AG08395 (cell line): ENCODE measurements at places on chromosomes 4 and X.

GRCh38 chr4:40915318-40916217 lies 165.8 kb downstream of the NSUN7 start:
- peak; percentile 50 for DNase-seq

- no peak for DNase-seq
These were observed 135.9 kb downstream of the COL25A1 start for GRCh38 chr4:109166586-109166985.

DNA sequence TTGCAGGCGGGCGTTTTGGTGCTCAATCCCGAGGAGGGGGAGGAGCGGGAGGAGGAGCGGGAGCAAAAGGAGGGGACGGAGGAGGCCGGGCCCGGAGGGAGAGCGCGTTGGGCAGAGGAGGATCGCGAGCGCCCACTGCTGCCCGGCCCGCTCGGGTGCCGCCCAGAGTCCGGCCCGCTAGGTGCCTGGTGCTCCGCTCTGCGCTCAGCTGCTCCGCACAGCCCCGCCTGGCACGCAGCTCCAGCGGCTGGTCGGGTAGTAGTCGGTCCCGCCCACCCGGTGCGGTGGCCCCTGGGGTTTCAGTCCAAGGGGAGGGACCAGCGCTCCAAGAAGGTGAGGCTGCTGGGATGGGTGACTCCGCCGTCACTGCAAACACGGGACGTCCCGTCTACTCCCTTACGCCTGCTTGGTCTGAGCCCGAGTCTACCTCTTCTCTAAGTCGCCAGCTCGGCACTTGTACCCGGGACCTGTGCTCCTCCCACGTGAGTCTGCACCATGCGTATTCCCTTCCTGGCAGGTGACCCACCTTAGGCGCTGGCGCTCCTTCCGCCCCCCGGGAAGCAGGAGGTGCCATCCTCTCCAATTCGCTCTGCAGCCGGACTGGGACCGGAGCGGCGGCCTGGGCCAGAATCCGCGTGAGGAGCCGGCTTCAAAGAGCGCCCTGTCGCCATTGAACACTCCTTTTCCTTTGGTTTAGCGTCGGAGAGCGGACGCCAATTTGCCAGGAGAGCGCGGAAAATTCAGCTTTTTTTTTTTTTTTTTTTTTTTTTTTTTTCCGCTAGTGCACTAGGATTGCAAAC lies 405 bp upstream of the HS3ST1 start:
- no peak for DNase-seq

DNA sequence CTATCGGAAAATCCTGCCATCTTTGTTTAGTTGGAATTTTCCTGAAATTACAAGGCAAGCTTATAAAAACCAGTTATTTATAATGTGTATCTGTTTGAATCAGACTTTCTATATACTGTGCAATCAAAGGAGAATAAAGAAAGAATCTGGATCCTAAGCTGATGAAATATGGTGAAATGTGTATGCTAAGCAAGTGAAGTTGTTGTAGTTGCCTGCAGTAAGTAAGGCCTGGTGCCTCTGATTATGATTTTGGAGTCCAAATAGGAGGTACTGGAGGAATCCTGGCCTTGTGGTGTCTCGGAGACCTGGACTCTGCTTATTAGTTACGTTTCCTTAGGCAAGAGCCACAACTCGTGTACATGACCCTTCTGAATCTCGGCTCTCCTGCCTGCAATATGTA lies 13.1 kb upstream of the FREM3 start:
- DNase-seq: no peak

- DNase-seq: peak; percentile 34
These were observed at the start of gene CRMP1 for GRCh38 chr4:5893004-5893580. CRMP1 (minus strand) TSS chr4:5893086; CDS start chr4:5892969, 117 bp downstream.

DNA sequence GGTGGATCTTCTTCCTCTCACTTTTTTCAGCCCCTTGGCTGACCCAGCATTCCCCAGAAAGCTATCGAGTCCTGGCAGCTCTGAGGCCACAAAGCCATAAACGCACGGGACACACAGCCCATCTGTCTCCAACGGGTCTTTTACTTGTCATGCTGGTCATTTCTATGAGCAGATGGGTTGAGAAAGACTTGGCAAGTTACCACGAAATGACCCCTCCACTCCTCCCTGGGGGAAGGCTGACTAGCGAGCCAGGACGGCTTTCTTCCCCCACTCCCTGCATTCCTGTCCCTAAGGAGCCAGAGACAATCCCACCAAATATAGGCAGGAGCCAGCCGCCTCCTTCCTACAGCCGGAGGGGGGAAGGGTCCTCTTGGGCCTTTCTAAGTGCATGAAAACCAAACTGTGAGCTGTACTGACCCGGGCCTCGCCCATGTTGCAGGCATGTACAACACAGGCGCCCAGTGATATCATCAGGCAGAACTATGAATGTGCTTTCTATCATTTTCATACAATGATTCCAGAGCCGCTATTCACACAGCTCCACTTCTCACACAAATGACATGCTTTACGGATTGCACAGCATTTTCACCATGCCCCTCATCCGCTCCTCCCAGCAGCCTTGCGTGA lies 28.6 kb downstream of the AFAP1 start:
- DNase-seq: peak; percentile 83

DNA sequence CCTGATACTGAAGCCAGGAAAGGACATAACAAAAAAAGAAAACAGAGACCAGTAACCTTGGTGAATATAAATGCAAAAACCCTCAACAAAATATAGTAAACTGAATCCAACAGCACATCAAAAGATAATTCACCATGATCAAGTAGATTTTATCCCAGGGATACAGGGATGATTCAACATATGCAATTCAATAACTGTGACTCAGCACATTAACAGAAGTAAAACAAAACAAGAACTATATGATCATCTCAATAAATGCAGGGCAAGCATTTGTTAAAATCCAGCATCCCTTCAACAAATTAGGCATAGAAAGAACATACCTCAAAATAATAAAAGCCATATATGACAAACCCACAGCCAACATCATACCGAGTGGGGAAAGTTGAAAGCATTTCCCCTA lies 112.0 kb downstream of the HHIP start:
- DNase-seq: no peak

GRCh38 chrX:100928660-100929613 lies at the start of gene XKRX:
XKRX (minus strand) TSS chrX:100928917; CDS start chrX:100928304, 613 bp downstream.
- DNase-seq: no peak

- no peak for DNase-seq
These were observed 36.5 kb upstream of the IL15 start for GRCh38 chr4:141599853-141600252.

- no peak for DNase-seq
These were observed 19.1 kb upstream of the CXCL11 start for GRCh38 chr4:76055016-76055415.

DNA sequence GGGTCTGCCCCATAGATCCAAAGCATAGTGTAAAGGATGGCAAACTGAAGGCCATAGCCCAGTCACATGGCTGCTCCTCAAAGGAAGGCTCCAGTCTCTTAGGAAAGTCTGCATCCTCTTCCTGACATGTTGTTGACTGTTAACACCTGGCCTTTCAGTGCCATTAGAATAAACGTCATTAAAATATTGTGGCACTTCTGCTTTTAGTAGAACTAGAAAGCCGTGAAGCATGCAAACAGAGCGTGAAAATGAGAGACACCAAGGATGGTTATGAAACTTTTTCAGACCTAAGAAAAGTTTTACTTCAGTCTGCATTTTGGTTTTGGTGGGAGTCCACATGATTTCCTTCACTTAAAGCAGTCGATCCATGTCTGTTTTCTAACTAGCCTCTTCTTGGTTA lies 41.1 kb upstream of the AFF2 start:
- no peak for DNase-seq

- peak; percentile 49 for DNase-seq
These were observed 56.9 kb downstream of the ACOX3 start for GRCh38 chr4:8383451-8384160.

DNA sequence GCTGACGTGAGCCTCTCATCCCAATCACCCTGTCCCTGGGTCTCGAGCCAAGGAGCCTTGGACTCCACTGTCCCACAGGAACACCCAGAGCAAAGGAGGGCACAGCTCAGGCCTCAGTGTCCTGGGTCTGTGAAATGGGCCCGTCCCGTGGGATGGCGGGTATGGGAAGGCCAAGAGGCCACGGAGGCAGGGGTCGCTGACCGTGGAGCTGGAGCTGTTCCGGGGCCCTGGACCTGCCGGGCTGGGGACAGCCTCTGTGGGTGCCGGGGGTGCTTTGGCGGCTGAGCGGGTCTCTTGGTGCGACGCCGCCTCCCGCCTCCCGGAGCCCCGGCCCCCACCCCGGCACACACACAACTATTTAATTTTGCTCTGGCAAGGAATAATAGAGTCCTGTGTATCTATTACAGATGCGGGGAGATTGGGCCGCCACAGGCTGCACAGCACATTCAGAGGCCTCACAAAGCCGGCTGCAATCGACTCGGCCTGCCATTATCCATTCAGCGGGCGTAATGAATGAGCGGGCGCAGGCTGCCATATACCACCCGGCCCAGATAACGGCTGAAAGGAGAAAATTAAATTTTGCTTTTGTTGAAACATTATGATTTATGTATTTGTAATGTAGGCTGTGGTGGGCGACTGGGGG lies 83.9 kb upstream of the NKX1-1 start:
- DNase-seq: no peak

GRCh38 chrX:103817502-103817901 lies 14.6 kb downstream of the RAB9B start:
- peak; percentile 31 for DNase-seq

- no peak for DNase-seq
These were observed 21.4 kb upstream of the PLCXD1 start for GRCh38 chrX:259692-260355.

DNA sequence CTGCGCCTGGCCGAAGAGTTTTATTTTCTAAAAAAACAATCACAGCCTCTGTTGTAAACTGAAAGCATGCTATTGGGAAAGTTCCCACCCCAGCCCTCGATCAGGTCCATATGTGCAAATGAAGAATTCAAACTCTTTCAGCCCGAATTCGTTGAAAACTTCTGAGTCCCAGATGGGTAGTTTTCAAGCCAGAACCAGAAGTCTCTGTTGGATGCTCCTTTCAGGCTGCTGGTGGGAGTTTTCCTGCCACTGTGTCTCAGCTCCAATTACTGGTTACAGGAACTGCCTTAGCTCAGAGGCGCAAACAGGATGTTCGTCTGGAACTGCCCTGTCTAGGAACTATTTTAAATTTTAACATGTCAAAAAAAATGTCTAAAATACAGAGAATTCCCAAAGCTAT lies 9.3 kb upstream of the ALG13 start:
- peak; percentile 11 for DNase-seq

DNA sequence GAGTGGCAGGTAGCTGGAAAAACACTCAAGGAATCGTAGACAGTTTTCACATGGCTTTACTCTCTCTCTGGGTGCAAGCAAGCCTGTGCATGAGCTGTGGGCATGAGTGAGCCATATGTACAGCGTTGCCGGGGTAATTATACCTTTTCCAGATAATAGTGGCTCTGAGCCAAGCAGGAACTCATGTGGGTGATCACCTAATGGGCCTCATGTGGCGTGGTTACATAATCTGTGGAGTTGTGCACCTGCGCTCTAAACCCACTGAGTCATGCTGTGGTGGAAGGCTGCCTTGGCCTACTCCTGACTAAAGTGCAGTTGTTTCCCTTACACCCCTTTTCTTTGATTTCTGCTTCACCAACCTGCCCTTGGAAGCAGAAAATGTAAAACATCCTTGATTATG lies 1564.5 kb upstream of the PCDH10 start:
- DNase-seq: no peak

DNA sequence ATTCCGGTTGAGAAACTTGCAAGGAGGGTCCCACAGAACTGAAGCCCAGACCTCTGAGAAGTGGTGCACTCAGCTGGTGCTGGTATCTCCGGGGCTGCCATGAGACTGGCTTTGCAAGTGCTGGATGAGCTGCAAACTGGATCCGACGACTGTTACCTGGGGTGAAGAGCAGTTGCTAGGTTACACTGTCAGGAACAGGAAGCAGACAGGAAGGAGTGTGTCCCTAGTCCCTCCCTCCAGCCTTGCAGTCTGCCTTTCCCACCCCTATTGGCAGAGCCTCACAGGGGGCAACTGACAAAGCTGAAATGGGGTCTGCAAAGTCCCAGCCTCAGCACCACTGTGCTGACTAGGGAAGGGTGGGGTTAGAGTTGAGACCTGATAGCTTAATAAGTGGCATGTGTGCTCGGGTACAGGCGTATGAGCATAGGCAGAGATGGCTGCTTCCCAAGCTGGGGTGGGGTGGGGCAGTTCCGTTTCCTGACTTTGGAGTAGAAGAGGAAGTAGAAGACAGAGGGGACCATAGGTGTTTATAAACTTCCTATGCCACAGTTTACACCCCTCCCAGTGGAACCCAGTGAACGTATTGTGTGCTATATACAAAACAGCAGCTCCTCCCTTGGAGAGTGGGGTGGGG lies 18.0 kb downstream of the PPEF1 start:
- no peak for DNase-seq

DNA sequence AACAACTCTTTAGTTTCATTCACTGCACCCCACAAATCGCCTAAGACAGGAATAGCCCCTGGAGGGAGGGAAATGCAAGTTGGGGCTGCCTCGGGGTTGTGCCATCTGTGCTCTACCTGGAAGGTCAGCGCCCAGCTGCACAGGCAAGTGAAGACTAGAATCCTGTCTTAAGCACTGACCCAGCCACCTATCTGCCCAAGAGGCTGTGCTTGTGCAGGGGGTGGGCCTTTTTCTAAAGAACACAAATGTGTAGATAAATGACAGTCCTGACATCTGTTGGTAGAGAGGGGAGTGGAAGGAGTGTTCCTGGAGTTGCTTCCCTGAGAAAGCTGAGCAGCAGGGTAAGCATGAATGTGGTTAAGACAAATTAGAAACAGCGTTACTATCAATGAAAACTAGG lies 15.7 kb downstream of the ZNF518B start:
- DNase-seq: no peak

DNA sequence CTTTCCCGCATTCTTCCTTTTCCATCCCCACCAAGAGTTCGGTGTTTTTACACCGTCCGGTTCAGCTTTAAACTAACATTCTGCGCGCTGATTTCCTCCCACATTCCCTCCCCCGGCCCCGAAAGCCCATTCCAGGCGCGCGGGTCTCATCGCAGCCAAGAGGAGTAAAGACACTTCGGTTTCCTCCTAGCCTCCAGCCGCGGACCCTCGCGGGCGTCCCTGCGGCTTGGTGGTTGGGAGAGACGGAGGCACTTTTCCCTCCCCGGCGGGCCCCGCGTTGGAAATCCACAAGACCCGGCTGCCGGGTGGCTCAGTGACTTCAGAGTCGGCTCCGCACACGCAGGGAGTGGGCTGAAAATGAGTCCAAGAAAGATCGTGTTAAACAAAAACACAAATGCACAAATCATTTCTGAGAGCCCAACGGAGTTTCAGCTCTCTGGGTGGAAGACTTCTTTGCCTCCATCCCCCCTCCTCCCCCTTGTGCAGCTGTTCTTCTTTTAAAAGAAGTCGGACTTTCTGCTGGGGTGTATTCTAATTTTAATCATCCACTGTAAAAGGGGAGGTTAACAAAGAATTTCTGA lies 2.0 kb upstream of the ARX start:
- no peak for DNase-seq

DNA sequence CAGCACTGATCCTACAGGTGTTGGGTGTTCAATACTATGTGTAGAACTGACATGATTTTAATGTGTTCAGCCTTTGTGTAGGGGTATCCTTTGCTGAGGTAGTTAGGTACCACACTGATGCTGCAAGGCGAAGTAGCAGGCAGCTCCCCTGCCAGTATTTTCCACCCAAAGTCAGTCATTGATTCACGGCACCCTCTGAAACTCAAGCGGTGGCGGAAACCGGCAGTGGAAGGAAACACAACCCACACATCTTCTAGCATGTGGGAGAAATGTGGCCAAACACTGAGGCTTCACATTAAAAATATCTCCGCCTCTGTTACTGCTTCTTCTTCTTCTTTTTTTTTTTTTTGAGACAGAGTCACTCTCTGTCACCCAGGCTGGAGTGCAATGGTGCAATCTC lies 126.3 kb downstream of the AASDH start:
- no peak for DNase-seq

GRCh38 chr4:142574306-142574705 lies 271.8 kb downstream of the INPP4B start:
- no peak for DNase-seq

- no peak for DNase-seq
These were observed 18.4 kb upstream of the OGT start for GRCh38 chrX:71514367-71515037.
